ENCODE measurements at places on chromosomes 1 and 21.

DNA sequence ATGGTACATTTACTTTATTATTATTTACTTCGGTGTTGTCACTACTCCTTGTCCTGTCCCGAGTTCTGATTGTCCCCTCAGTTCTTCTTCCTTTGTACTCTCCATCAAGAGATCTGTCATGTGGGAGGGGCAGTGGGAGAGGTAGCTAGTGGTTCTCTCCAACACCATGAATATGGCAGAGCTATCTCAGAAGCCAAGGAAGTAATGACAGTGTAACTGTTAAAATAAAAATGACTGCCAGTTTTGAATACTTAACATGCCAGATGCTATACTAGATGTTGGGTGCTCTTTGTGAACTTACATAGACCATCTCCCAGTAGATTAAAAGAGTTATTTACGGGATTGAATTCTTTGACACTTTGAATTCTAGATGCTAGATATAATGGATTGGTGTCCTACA, 28.6 kb downstream of the IVNS1ABP start:
- DNase-seq: no peak

DNA sequence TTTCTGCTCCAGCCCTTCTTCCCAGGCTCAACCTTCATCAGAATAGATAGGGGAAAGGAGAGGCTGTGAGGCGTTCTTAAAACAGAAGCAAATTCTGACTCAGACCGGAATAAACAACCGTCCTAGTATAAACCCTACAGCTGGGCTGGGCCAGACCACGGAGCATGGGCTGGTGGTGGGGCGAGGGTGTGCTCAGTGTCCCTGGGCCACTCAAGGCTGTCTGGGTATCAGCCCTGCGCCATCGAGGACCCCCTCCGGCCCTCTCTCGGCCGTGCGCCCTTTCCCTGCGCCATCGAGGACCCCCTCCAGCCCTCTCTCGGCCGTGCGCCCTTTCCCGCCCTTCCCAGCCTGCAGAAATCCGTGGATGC, 36.0 kb downstream of the CAPN2 start:
- DNase-seq: no peak

GRCh38 chr1:212328248-212328647, 43.0 kb downstream of the PPP2R5A start:
- no peak for DNase-seq

- DNase-seq: no peak
Measured at GRCh38 chr1:184910691-184911091, 63.6 kb downstream of the NIBAN1 start.

DNA sequence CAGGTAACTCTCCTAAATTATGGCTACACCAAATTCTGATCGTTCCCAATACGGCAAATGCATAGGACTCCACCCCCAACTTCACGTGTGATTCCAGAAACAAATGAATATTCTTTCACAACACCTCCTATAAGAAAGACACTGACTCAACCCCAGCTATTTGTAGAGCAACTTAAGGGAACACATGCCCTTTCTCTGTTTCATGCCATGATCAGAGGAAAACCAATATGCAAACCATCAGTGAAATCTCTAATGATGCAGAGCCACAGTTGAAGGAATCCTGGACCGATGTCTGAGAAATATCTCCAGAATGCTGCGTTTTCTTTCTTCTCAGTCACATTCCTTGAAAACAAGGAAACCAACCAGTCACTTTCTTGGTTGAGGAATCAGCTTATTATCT, 164.2 kb upstream of the PTBP2 start:
- no peak for DNase-seq

- no peak for DNase-seq
Measured at GRCh38 chr1:223849352-223850254, 3.9 kb upstream of the TP53BP2 start.

- no peak for DNase-seq
Measured at GRCh38 chr1:235918465-235918864, 51.8 kb upstream of the LYST start.

- no peak for DNase-seq
Measured at GRCh38 chr1:209863766-209864485, 36.2 kb downstream of the UTP25 start.

GRCh38 chr21:27426196-27426595, 459.3 kb upstream of the ADAMTS5 start:
- DNase-seq: no peak

- DNase-seq: no peak
Measured at GRCh38 chr21:37594472-37594951, 227.9 kb downstream of the DYRK1A start.

DNA sequence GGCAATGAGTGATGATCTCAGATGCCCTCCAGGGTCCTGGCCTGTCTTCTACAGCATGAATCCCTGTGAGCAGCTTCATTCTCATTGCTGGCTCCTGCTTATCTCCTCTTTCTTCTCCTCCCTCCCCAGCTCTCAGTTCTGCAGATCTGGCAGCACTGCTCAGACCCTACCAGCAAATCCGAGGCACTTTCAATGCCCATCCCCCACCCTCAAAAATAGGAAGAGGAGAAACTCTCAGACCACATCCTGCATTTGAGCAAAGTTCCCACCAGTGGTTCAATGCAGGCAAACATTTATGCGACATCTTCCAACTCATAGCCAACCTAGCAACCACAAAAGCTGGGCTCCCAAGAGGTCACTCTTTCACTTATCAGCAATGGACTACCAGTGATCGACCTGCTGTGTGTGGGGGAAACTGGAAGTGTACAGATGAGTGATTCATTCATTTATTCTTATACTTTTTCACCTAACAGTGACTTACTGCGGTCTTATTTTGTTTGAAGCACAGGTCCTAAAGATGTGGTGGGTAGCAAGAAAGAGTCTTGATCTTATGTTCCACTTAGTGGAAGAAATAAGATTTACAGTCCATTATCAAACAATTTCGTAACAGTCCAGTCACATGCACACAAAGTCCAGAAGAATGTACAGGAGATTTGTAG, 5.8 kb upstream of the CHI3L2 start:
- DNase-seq: peak; percentile 28

GRCh38 chr1:182586380-182586779, 2.7 kb downstream of the RNASEL start:
- DNase-seq: no peak

- peak; percentile 49 for DNase-seq
Measured at GRCh38 chr1:204684571-204685235, 835 bp downstream of the LRRN2 start.

GRCh38 chr1:45470306-45470798, 20.6 kb downstream of the TESK2 start:
- no peak for DNase-seq

- no peak for DNase-seq
Measured at GRCh38 chr1:60262701-60263100, 189.1 kb upstream of the C1orf87 start.

GRCh38 chr1:227797144-227797543, 18.3 kb upstream of the PRSS38 start:
- DNase-seq: no peak

- no peak for DNase-seq
Measured at GRCh38 chr1:48229317-48229716, 6.8 kb downstream of the SLC5A9 start.

DNA sequence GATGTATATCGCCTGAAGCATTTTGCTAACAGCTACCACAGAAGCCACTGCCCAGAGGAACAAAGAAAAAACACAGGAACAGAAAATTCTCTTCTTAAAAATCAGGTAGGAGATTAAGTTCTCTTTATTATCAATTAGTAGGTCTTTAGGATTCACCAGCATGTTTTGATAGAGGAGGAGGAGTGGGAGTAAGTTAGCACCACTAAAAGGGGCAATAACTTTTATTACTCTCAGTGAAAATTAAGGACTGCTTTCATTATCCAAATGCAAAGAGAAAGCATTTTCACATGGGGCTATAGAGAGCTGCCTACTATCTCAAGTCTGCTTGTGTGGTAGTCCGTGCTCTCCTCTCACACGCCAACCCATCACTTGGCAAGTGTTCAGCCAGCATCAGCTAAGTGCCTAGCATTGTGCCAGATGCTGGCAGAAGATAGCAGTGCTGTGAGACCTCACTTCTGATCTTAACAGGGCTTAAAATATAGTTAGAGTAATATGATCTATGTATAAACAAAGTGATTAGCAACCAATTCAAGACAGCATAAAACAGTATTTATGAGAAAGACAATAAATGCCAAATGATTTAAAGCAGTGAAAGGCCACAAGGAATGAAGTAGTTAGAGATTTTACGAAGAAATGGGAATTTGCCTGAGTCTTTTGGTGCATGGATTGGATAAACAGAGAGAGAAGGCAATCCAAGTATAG, 39.8 kb downstream of the ASTN1 start:
- no peak for DNase-seq

DNA sequence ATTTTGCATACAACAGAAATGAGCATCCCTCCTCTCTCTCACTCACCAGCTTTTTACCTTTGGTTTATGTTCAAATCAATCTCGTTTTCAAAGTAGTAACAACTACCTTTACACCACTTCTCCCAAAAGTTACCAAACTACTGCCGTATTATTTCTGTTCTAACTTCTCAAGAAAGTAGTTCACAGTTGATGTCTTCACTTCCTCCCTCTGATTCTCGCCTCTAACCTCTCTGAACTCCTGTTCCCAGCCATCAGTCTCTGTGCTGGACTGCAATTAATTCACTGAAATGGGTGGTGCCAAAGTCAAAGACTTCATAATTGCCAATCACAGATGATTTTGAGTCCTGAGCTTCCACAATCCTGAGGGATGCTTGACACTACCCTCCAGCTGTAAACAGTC, 54.0 kb downstream of the ZNF281 start:
- DNase-seq: no peak

- peak; percentile 42 for DNase-seq
Measured at GRCh38 chr1:153728305-153729066, 636 bp downstream of the INTS3 start.

GRCh38 chr1:66476774-66477173, 57.2 kb upstream of the SGIP1 start:
- no peak for DNase-seq

GRCh38 chr1:165895451-165895871, 68.0 kb downstream of the UCK2 start:
- no peak for DNase-seq
